Activated T-helper 17 cell treated with anti-CD3 and anti-CD28 coated beads, Interleukin-2, amount 50 U/mL, for 72 hours (primary cell): ENCODE measurements at places on chromosomes 1 and 21.

- ATAC-seq, result no peak
Measured at GRCh38 chr1:54096227-54096876, 42.9 kb downstream of the TCEANC2 start.

DNA sequence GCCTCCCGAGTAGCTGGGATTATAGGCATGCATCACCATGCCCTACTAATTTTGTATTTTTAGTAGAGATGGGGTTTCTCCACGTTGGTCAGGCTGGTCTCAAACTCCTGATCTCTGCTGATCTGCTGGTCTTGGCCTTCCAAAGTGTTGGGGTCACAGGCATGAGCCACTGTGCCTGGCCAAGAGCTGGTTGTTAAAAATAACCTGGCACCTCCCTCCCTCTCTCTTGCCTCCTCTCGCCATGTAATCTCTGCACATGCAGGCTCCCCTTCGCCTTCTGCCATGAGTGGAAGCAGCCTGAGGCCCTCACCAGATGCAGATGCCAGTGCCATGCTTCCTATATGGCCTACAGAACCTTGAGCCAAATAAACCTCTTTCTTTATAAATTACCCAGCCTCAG, 74.7 kb upstream of the TLR5 start:
- ATAC-seq, result no peak

DNA sequence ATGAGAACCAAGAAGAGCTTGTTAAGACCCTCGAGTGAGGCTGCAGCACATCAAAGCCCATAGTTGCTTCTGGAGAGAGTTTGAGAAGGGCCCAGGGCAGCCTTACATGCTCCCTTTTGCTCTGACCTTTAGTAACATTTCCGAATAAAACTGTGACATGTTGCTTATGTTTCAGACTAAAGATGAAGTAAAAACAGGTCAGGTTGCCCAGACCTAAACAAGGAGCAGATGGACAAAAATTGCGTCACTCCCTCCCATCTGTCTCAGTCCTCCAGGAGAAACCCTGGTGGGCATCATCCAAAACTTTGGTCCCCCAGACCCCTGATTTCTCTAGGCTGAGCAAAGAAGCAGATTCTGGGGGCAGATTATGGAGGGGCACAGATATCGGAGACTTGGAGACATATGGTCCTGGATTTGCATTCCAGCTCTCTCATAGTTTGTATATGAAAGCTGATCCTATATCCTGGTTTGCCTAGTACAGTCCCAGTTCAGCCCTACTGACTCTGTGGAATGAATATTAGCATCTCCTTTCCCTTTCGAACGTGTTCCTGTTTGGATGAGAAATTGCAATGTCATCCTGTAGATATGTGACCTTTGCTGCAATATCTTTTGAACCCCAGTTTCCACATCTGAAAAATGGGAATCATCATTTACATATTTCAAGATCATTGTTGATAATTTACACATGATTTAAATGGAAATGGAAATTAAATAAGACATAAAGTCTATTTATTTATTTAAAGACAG, 304.9 kb upstream of the USP24 start:
- ATAC-seq, result no peak

DNA sequence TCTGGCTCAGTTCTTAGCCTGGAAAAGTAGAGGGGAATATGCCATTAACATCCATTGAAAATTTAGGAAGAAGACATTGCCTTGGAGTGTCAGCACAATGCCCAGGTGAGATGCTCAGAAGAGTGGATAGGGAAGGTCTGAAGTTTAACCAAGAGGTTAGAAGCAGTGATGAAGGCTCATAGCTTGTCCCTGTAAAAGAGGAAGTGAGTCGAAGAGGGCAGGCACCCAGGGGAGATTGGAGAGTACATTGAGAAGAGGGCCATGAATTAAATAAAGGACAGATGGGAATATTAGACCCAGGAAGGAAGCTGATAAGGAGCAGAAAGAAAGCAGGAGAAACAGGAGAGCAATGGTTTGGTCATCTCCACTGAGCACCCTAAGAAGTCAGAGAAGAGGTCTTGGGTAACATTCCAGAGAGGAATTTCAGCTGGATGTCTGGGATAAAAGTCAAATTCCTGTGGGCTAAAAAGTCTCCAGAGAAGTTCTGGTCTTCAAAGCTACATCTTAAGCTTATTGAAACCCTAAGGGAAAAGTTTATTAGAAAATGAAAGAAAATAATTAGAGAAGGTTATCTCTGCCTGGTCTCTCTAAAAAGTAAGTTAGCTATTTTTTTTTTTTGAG, 17.3 kb downstream of the C8B start:
- no peak for ATAC-seq

DNA sequence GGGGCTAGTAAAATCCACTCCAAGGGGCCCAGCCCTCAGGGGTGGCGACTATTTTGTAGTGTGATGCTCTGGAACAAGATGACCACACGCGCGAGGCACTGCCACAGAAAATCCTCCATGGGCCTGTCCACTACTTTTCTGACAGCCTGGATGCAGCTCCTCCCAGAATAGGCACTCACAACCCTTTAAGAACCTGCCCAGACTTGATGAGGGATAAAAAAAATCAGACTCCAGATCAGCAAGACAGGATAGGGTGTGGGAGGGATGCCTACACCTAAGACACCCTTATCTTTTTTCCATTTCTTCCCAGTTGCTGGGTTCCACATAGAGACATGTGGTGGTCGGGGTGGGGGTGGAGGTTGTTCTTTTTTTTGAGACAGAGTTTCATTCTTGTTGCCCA, 33.5 kb downstream of the PCAT6 start:
- no peak for ATAC-seq
